ENCODE measurements at places on chromosomes 2 and 18. TPM values are rescaled to one million over a fixed set of nuclear protein-coding genes. Genes with fewer than 3 reads are reported as not detected.

DNA sequence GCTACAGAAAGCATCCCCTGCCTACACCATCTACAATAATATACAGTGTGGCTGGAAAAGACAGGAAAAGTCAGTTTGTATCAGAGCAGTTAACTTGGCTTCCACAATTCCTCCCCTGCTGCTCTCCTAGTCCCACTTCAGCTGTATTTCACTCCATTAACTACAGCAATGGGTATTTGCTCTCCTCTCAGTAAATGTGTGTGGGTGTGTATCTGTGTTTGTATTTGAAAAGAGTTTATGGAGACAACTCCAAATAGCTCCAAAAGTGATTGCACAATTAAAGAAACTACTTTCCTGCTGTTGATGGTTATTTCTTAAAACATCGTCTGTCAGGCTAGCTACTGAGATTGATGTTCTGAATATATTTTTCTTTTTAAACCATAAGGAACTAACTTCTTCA lies 333.7 kb upstream of the FIGN start:
- no peak overlapping the region for H3K4me3 ChIP-seq

Gene LYG2
- not detected for total RNA-seq

GRCh38 chr2:229342376-229342775 lies 71.3 kb upstream of the PID1 start:
- no peaks in the 10 kb centered on the region for H3K36me3 ChIP-seq
- H3K27ac ChIP-seq = no peak overlapping the region
- H3K27me3 ChIP-seq = no peaks in the 10 kb centered on the region
- no peak overlapping the region for H3K4me3 ChIP-seq

GRCh38 chr2:121562269-121563176 lies 31.8 kb downstream of the RNU4ATAC start:
- H3K27me3 ChIP-seq = no peaks in the 10 kb centered on the region
- no peak overlapping the region for H3K27ac ChIP-seq
- no peaks in the 10 kb centered on the region for H3K36me3 ChIP-seq
- no peak overlapping the region for H3K4me3 ChIP-seq
- no peak for DNase-seq

Gene MEP1B
- total RNA-seq = 0.33 TPM

Gene ERMN
- total RNA-seq = 1.4 TPM

DNA sequence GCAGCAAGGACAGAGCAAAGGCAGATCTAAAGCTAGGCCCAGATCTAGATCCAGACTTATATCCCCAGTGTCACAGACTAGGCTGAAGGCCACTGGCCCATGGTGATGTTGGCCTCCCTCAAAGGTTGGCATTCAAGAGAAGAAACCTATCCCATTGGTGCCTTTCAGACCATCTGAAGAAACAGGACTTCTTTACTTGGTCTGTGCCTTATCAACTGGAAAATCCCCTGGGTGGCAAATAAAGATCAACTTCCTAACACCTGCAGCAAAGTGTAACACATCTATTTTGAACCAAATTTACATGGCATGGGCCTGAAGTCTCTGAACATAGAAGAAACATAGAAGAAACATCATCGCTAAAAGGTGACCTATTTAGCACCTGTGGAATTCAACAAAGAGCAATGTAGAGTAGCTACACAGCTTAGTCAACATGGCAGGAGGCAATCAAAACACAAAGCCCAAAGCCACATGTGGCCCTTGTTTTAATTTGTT lies 35.8 kb downstream of the METTL4 start:
- H3K4me3 ChIP-seq = no peak overlapping the region
- peaks cover 5% of the 10 kb centered on the region for H3K36me3 ChIP-seq
- H3K27ac ChIP-seq = no peak overlapping the region

GRCh38 chr2:15833731-15834130 lies 106.6 kb upstream of the MYCN start:
- H3K4me1 ChIP-seq = no peaks in the 10 kb centered on the region
- H3K36me3 ChIP-seq = no peaks in the 10 kb centered on the region
- H3K27me3 ChIP-seq = no peaks in the 10 kb centered on the region
- no peak for DNase-seq

Gene RAPGEF4
- 12.8 TPM for total RNA-seq
